ENCODE measurements at places on chromosomes 1 and 21.

- no peak for DNase-seq
These were observed 720 bp upstream of the F3 start for GRCh38 chr1:94542088-94542870.

DNA sequence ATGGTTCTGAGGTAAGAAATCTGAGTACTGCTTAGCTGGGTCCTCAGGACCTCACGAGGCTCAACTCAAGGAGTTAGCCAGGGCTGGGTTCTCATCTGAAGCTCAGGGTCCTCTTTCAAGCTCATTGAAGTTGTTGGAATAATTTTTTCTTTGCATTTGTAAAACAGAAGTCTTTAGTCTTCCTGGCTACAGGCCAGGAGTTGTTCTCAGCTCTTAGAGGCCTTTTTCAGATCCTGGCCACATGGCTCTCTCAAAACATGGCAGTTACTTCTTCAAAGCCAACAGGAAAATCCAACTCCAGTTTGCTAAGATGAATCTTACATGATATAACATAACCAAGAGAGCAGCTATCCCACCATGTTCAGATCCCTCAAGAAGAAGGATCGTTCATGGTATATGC is 92.3 kb upstream of the CHODL start:
- DNase-seq, result no peak

DNA sequence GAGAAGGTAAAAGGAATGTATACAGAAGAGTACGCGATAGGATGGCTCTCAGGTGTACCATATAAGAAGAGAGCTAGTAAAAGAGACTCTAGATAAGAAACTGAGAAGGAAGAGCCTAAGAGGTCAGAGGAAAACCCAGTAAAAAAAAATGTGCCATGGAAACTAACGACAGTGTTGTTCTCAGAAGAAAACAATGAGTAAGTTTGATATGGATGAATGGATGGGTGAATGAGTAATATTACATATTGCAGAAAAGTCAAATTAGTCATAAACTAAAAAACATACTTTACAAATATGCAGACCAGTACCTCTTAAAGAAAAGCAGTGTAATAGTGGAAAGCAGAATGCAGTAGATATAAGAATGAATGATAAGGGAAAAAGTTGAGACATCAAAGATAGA is 316.2 kb downstream of the HMCN1 start:
- no peak for DNase-seq

DNA sequence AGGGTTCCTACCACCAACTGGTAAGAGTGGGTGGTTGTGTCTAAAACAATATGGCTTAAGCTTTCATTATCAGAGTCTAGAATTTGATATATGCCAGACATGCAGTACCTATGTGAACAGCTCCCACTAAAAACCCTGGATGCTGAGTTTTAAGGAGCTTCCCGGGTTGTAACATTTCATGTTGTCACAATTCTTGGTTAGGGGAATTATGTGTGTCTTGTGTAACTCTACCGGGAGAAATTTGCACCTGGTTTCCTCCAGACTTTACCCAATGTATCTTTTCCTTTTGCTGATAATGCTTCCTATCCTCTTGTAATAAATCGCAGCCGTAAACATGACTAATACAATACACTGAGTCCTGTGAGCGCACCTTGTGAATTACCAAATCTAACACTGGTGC is 48.3 kb downstream of the ARID4B start:
- DNase-seq, result no peak

All from stimulated activated CD4-positive, alpha-beta T cell treated with anti-CD3 and anti-CD28 coated beads, Interleukin-1b, Interleukin-23, amount 100 ng/mL, for 1 hour (primary cell).